ENCODE measurements at places on chromosomes 3 and 15.

DNA sequence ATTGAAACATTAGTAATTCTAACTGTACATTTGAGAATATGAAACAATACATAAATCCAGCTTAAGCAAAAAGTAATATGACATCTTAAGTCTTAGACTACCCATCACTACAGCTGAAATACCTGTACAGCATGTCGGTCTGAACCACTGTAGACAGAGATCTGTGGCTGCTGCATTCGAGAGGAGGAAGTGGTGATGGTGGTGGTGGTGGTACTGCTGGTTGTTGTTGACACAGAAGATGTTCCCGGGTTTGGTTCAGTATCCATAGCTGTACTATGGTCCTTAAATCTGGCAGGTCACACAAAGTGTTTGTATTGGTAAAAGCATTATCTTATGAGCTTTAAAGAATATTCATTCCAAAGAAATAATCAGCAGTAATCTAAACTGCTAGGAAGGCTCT is 2.9 kb downstream of the PHC3 start:
- no peak for DNase-seq

- DNase-seq, result no peak
These were observed 64.9 kb upstream of the MYO5C start for GRCh38 chr15:52360229-52361203.

GRCh38 chr3:126777366-126777765 is 73.3 kb downstream of the CHCHD6 start:
- no peak for DNase-seq

- no peak for DNase-seq
These were observed 52.4 kb upstream of the MRPS22 start for GRCh38 chr3:139291276-139292051.

DNA sequence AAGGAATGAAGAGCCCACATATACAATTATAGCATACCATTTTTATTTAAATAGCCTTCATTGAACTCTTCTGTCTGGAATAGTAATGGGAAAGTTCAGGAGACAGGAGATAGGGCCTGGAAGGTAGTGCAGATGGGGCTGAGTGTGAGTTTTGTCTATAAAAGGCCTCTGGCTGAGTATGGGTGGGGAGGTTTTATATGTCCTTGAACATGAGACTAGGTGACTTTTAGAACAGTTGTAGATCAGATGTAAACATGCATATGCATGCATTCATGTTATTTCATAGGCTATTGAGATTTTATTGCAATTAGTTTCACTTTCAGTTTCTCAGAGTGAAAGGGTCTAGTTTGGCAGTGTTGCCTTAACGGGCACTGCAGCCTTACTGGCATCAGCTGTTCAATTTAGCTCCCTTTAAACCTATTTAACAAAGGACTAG is 27.1 kb downstream of the CGGBP1 start:
- DNase-seq, result no peak

- no peak for DNase-seq
These were observed 78.4 kb downstream of the FBXL2 start for GRCh38 chr3:33355611-33356010.

DNA sequence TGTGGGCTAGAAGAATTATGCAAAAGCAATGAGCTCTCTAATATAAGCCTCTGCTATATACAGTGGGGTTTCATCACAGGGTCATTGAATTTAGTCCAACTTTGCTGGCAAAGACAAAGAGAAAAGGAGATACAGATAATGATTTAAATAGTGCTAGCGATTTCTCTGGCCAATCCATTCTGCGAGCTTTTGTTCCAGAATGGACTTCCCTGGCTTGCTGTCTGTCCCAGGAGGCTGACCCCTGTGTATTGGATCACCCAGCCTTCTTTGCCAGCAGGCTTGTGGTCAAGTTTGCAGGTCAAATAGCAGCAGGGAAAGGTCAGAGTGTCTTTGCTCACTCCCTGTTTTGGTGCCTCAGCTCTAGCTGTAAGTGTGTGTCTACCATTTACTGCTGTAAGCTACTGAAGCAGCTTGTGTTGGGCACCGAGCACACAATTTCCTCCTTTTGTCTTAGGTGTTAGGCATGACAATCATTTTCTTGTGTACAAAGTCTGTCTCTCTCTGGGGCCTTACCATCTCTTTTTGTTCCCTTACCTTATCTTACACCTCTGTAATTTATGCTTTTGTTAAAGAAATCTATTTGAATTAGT is 55.7 kb downstream of the UNC13C start:
- DNase-seq, result peak; percentile 14

DNA sequence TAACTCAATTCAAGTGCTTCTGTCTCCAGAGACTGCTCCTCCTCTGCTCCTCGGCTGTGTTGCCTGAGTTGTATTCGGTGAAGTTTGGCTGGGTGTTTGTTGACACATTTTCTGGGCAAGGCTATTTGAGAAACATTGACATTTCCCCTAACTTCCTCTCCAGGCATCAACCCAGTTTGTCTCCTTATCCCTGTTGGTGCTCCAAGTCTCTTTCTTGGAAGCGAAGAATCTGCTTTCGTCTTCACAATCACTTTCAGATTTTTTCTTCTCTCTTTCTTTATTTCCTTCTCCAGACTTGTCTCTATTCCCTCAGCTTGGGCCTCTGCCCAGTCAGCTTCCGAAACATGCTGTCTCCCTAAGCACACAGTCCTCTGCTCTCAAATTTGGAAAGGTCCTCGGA is 84.7 kb downstream of the ETV5 start:
- DNase-seq, result no peak

- DNase-seq, result no peak
These were observed 691.7 kb upstream of the CBLB start for GRCh38 chr3:106560451-106560966.

DNA sequence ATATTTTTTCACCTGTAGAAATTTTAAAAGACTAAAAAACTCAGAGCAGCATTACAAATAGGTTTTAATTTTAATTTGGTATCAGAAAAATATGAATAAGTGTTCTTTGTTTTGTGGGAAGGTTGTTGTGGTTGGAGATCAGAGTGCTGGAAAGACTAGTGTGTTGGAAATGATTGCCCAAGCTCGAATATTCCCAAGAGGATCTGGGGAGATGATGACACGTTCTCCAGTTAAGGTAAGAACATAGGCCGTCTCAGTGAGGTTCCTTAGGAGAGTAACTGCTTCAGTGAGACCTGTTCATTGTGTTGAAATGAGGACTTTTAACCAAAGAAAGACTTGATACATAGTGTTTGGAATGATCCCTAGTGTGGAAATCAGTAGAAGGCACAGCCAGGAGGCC is 44.8 kb downstream of the OPA1 start:
- no peak for DNase-seq

GRCh38 chr3:32136703-32137102 is 30.3 kb downstream of the GPD1L start:
- DNase-seq, result no peak

- no peak for DNase-seq
These were observed 29.0 kb downstream of the RASGRP1 start for GRCh38 chr15:38535491-38536200.

GRCh38 chr3:158460926-158461325 is 110.1 kb upstream of the MLF1 start:
- no peak for DNase-seq

GRCh38 chr3:10504171-10505049 is 976 bp downstream of the ATP2B2 start:
- peak; percentile 69 for DNase-seq

GRCh38 chr3:126816986-126817777 is 113.1 kb downstream of the CHCHD6 start:
- DNase-seq, result no peak

GRCh38 chr15:61097043-61097442 is 132.1 kb downstream of the RORA start:
- DNase-seq, result no peak

GRCh38 chr3:122132949-122133540 is 50.4 kb upstream of the CASR start:
- no peak for DNase-seq

GRCh38 chr3:15331606-15332404 is 581 bp downstream of the SH3BP5 start:
- DNase-seq, result peak; percentile 44

- DNase-seq, result no peak
These were observed 2.5 kb downstream of the VILL start for GRCh38 chr3:37993067-37993455.

DNA sequence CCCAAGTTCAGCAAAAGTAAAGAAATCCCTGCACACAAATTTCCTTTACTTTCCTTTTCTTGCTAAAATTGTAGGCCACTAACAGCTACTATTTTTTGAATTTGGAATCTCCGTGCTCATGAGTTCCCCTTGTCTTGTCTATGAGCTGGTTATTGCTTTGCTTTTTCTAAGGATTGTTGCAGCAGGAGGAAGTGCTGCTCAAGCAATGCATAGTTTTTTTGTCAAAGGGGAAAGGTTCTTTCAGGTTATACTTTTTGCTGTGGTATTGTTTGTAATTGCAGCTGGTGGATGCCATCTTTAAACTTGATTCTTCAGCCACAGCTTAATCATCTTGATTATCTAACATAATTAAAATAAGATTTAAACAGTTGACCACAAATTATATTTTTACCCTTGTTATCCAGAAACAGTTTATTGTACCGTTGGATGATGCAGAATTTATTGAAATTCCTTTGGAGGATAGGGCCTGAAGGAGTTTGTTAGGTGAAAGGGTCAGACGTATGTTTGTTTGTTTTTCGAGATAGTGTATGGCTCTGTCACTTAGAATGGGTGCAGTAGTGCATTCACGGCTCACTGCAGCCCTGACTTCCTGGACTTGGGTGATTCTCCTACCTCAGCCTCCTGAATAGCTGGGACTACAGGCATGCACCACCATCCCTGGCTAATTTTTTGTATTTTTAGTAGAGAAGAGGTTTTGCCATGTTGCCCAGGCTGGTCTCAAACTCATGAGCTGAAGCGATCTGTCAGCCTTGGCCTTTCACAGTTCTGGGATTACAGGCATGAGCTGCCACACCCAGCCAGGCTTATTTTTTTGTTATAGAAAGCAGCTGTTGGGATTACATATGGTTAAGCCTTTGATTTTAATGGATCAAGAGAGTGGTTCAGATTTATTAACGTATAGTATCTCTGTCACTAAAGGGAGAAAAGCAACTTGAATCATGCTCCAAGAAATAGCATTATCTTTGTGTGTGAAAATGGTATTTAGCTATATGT is 11.7 kb downstream of the MGA start:
- DNase-seq, result no peak

GRCh38 chr15:25886498-25887140 is 23.5 kb upstream of the ATP10A start:
- DNase-seq, result no peak

- no peak for DNase-seq
These were observed 103.1 kb downstream of the TMEM266 start for GRCh38 chr15:76162784-76163456.

GRCh38 chr3:106685745-106686144 is 691.5 kb upstream of the CCDC54 start:
- DNase-seq, result no peak

GRCh38 chr3:65831733-65832425 is 206.8 kb downstream of the MAGI1 start:
- DNase-seq, result no peak

All from HuH-7.5 (cell line).